ENCODE measurements at places on chromosomes 2 and 18.
A peak's percentile ranks its signal among the peaks of the same experiment; 100 is the strongest.

GRCh38 chr2:18356676-18357075 is 203.8 kb downstream of the RDH14 start:
- H3K4me3 ChIP-seq, result no peak overlapping the region
- peak overlapping the region; percentile 24 for H3K27ac ChIP-seq
- DNase-seq, result peak; percentile 56
- no peaks in the 10 kb centered on the region for H3K4me1 ChIP-seq
- no peaks in the 10 kb centered on the region for H3K27me3 ChIP-seq

GRCh38 chr2:161424394-161424769 is 8.3 kb downstream of the TBR1 start:
- peaks cover 100% of the 10 kb centered on the region for H3K27me3 ChIP-seq
- H3K27ac ChIP-seq, result no peak overlapping the region
- no peak for DNase-seq
- H3K4me3 ChIP-seq, result no peak overlapping the region

- H3K4me3 ChIP-seq, result no peak overlapping the region
- peaks cover 13% of the 10 kb centered on the region for H3K4me1 ChIP-seq
- peak; percentile 58 for DNase-seq
- H3K36me3 ChIP-seq, result no peaks in the 10 kb centered on the region
- no peaks in the 10 kb centered on the region for H3K27me3 ChIP-seq
- peak overlapping the region; percentile 6 for H3K27ac ChIP-seq
Observed at GRCh38 chr18:26919627-26920026, 54.1 kb upstream of the AQP4 start.

- H3K4me1 ChIP-seq, result peaks cover 12% of the 10 kb centered on the region
- H3K36me3 ChIP-seq, result no peaks in the 10 kb centered on the region
- H3K27ac ChIP-seq, result peak overlapping the region; percentile 91
Observed at GRCh38 chr2:127437781-127438726, 19.8 kb downstream of the PROC start.

- H3K27me3 ChIP-seq, result no peaks in the 10 kb centered on the region
- H3K36me3 ChIP-seq, result no peaks in the 10 kb centered on the region
- DNase-seq, result peak; percentile 81
- H3K27ac ChIP-seq, result peak overlapping the region; percentile 7
Observed at GRCh38 chr18:2932247-2933181, 80.4 kb downstream of the LPIN2 start.

- no peak overlapping the region for H3K27ac ChIP-seq
- H3K27me3 ChIP-seq, result no peaks in the 10 kb centered on the region
- H3K4me1 ChIP-seq, result peaks cover 11% of the 10 kb centered on the region
- no peak overlapping the region for H3K4me3 ChIP-seq
- H3K36me3 ChIP-seq, result no peaks in the 10 kb centered on the region
Observed at GRCh38 chr2:69102041-69102593, 89.1 kb downstream of the ANTXR1 start.

DNA sequence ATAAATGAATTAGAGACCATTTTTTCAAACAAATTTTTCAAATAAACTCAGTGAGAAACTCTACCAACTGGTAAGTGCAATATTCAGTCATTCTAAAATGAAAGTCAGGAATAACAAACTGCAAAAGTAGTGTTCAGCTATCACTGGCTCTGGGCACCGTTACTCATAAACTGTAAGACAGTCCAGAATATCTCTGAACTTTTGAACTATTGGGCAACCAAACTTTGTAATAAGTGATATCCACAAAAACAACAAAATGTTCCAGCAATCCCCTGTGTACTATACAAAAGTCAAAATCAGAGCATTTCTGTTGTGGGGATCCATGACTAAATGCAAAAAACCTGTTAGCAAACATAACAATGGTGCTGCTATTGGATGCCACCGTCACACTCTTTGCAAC is 56.3 kb downstream of the SLC25A12 start:
- no peak overlapping the region for H3K4me3 ChIP-seq
- DNase-seq, result no peak
- no peaks in the 10 kb centered on the region for H3K36me3 ChIP-seq
- H3K4me1 ChIP-seq, result no peaks in the 10 kb centered on the region
- H3K27me3 ChIP-seq, result no peaks in the 10 kb centered on the region

DNA sequence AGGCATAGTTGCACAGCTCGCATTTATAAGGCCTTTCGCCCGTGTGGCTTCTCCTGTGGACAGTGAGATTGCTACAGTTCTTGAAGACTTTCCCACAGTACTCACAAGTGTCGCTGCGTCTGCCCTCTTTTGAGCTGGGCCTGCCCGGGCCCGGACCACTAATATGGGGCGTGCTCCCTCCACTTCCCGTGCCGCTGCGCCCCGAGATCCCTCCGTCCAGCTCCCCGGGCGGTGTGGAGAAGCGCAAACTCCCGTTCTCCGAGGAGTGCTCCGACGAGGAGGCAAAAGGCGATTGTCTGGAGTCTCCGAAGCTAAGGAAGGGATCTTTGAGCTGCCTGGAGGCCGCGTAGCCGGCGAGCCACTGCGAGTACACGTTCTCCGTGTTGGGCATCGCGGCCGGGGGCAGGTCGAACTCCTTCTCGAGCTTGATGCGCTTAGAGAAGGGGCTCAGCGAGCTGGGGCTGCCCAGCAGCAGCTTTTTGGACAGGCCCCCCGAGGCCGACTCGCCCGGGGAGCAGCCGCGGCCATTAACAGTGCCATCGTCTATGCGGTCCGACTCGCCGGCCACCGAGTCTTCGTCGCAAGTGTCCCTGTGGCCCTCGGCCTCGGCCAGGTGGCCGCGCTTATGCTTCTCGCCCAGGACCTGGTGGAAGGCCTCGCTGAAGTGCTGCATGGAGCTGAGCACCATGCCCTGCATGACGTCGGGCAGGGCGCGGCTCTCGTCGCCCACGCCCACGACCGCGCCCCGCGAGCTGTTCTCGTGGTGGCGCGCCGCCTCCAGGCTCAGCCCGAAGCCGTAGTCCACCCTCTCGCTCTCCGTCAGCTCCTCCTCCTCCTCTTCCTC is 92.7 kb downstream of the BCL11A start:
- DNase-seq, result no peak
- no peaks in the 10 kb centered on the region for H3K27me3 ChIP-seq
- H3K4me1 ChIP-seq, result peaks cover 8% of the 10 kb centered on the region
- no peak overlapping the region for H3K4me3 ChIP-seq
- H3K36me3 ChIP-seq, result no peaks in the 10 kb centered on the region
- H3K27ac ChIP-seq, result no peak overlapping the region

GRCh38 chr2:8860239-8860638 is 22.8 kb upstream of the KIDINS220 start:
- H3K27me3 ChIP-seq, result no peaks in the 10 kb centered on the region
- H3K27ac ChIP-seq, result no peak overlapping the region
- no peak overlapping the region for H3K4me3 ChIP-seq
- no peak for DNase-seq
- H3K36me3 ChIP-seq, result no peaks in the 10 kb centered on the region
- H3K4me1 ChIP-seq, result no peaks in the 10 kb centered on the region

- H3K4me1 ChIP-seq, result no peaks in the 10 kb centered on the region
- no peaks in the 10 kb centered on the region for H3K27me3 ChIP-seq
- no peak for DNase-seq
- no peak overlapping the region for H3K27ac ChIP-seq
Observed at GRCh38 chr18:26059357-26059756, 31.1 kb downstream of the SS18 start.

DNA sequence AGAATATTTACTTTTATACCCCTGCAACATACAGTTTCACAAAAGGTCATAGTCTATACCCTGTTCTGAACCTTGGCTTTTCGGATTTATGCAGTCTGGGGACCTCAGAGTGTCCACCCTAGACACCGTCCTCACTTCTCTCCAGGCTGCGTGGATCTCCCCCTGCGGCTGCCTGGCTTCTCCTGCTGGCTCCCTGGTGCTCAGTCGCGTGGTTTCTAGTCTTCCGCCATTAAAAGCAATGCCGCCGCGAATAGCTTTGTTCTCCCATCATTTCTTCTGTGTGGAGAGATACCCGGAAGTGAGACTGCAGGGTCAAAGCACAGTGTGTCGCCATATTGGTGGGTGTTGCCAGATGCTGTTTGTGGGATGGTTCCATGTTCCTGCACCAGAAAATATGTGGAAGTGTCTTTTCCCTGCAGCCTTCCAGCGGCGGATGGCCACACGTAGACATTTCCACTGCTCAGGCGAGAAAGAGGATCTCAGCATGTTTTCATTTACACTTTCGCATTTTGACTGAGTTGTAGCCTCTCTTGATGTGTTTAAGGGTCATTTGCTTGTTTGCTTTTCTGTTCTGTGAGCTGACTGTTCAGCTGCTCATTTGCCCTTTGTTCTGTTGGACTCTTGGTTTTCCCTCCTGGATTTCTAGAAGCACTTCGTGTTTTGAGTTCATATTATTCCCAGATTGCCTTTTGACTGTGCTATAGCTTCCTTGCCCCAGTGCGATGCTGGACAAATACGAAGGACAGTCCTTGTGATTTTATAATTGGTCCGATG is 22.9 kb upstream of the ASB1 start:
- H3K4me1 ChIP-seq, result peaks cover 10% of the 10 kb centered on the region
- DNase-seq, result no peak
- no peaks in the 10 kb centered on the region for H3K36me3 ChIP-seq
- H3K27me3 ChIP-seq, result no peaks in the 10 kb centered on the region
